NCI-H446 (cell line): ENCODE measurements at places on chromosomes 16 and 17.

GRCh38 chr16:88957887-88958577 is 19.0 kb downstream of the CBFA2T3 start:
- no peak for DNase-seq

- no peak for DNase-seq
Observed at GRCh38 chr17:71983828-71984227, 137.0 kb upstream of the SOX9 start.

DNA sequence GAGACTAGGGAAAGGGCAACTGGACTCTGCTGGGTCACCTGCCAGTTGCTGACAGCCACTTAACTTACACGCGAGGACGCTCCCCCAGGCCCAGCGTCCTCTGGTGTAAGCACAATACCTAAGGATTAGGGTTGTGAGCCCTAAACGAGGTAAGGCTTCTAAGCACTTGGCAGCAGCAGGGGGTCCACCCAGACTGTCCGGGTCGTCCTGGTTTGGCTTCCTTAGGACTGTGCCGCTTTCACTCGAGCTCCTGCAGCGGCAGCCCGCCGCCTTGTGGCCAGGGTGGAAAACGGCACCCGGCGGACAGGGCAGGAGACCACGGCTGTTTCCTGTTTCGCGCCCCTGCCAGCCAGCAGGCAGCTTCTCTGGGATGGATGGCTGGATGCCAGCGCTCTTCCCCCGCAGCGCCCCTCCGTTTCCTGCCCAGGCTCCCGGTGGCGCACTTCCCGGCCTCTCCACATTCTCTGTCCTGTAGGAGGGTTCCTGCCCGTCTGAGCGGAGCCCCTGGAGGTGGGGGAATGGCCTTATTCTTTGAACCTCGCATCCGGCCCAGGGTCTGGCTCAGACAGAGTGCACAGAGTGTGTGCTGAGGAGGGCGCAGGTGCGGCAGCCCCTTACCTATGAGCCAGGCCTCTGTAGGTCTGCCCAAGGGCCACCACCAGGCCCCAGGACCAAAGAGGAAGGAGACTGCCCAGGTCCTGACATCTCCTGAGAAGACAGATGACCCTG is 47.0 kb upstream of the AMZ2 start:
- DNase-seq = peak; percentile 17

DNA sequence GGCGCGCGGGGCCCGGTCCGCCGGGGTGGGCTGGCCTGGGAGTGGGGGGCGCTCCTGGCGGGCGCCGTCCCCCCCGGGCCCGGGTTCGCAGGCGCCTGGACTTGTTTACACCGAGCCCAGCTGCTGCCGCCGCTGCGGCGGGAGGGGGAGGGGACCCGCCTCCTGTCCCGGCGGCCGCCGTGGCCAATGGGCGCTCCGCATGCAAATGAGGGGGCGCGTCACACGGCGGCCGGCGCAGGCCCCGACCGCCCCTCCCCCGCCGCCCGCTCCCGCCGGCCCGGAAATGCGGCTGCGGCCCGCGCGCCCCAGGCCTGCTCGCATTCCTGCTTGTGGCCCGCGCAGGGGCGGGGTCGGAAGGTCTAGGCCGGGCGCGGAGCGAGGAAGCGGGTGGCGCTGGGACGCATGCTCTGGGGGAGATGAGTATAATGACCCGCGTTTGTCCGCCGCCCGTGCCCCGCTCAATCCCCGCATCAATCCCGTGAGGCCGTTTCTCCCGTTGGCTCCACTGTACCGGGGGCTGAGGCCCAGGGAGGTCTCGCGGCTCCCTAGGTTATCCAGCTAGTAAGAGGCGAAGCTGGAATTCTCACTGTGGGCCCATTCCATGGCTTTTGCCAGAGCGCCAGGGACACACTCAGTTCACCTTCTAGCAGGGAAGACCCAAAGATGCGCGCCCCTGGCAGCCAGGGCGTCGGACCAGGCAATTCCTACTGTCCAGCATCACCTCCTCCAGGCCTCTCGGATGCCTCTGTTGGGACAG is at the start of gene YPEL3:
YPEL3 (minus strand) TSS at position 109 of the 757 bp plus-strand sequence. CDS start 731 bp downstream, outside the sequence.
- peak; percentile 21 for DNase-seq

GRCh38 chr17:74020522-74020921 is 183.0 kb upstream of the RPL38 start:
- DNase-seq = no peak

GRCh38 chr17:27751622-27752490 is 48.5 kb downstream of the NOS2 start:
- no peak for DNase-seq

GRCh38 chr17:57106107-57106835 is 21.2 kb downstream of the AKAP1 start:
- peak; percentile 54 for DNase-seq

- no peak for DNase-seq
Observed at GRCh38 chr17:74339537-74340195, 13.6 kb downstream of the KIF19 start.

- DNase-seq = no peak
Observed at GRCh38 chr16:1757714-1758461, 13.5 kb downstream of the NME3 start.

DNA sequence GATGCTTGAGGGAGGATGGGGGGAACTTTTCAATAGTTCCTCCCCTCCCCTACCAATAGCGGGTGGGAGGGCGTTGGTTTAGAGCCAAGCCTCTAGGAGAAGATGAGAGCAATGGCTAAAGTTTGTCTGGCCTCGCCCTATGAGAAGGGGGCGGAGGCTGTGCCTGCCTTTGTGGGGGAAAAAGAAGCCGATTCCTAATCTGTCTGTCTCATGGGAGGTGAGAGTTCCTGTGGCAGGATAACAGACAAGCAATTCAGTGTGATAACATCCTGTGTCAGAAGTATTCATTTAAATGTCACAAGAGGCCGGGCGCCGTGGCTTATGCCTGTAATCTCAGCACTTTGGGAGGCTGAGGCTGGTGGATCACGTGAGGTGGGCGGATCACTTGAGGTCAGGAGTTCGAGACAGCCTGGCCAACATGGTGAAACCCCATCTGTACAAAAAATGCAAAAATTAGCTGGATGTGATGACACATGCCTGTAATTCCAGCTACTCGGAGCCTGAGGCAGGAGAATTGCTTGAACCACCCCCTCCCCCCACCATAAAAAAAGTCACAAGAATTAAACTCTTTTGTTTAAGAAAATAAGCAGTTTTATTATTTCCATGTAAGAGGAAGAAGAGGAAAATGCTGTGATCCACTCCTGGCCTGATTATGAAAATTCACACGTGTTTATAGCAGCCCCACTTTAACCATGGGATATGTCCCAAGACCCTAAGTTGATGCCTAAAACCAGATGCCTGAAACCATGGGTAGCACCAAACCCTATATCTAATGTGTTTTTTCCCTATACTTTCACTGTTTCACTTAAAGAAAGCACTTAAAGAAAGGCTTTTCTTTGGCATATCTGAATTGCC is 1.7 kb downstream of the SLFN5 start:
- DNase-seq = no peak

DNA sequence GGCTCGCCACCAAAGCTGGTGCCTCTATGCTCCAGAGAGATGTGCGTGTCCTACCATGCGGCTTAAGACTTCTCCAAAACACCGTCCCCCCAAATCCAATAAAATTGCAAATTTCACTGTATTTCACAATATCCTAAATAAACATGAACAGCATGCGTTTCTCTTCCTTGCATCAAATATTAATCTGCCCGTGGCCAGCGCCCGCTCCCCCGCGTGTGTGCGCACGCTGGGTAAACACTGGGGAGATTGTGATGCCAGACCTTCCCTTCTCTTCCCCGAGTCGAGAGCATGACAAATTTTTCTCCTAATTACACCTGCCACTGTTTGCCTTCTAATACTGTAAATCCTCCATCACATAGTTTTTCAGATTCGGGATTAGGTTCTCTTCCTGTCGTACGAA is 148.1 kb downstream of the MRM1 start:
- DNase-seq = no peak

DNA sequence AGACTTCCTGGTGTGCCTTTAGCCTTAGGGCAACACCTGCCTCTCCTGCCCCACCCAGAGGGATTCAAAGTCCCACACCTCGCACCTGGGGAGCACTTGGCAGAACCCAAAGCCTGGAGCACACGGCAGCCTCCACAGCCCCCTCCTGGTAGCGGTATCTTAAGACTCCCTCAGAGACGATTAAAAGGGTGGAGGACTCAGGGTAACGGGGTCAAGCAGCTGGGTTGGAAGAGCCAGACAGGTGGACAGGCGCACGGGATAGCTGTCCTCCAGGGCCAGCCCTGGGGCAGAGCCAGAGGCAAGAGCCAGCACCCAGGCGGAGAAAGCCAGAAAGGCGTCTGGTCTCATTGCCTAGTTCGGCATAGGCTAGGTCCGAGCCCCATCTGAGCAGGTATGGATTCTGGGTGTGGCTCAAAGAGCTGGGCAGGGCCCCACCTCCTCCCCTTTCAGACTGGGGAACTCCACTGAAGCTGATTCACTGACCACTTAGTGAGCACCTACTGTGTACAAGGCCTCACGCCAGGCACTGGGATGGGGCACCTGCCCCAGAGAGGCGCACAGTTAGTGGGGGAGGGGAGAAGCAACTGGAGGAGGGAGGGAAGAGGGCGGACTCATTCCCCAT is 55.0 kb upstream of the MEAK7 start:
- no peak for DNase-seq

DNA sequence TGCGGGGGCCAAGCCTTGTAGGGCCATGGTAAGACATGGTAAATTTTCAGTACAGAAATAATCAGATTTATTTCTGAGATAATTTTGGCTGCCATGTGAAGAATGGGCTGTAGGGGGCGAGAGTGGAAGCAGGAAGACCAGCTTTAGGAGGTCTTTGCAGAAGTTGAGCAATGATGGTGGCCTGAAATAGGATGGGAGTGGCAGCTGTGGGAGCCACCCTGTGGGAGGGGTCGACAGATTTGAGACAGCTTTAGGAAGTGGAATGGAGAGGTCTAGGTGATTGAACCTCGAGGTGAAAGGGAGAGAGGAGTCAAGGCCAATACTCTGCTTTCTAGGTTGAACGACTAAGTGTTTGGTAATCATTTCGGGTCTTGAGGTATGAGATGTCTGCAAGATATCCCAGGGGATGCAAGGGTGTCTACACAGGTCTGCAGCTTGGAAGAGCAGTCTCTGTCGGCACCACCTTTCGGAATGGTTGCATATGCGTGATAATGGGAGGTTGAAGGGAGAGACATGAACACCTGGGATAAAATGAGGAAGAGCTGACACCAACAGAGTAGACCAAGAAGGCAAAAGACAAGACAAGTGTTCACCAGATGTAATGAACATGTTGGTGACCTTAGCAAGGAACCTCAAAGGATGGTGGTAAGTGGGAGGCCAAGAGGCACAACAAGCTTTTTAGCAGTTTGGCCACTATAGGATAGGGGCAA is 4.2 kb upstream of the ATXN7L3 start:
- no peak for DNase-seq

DNA sequence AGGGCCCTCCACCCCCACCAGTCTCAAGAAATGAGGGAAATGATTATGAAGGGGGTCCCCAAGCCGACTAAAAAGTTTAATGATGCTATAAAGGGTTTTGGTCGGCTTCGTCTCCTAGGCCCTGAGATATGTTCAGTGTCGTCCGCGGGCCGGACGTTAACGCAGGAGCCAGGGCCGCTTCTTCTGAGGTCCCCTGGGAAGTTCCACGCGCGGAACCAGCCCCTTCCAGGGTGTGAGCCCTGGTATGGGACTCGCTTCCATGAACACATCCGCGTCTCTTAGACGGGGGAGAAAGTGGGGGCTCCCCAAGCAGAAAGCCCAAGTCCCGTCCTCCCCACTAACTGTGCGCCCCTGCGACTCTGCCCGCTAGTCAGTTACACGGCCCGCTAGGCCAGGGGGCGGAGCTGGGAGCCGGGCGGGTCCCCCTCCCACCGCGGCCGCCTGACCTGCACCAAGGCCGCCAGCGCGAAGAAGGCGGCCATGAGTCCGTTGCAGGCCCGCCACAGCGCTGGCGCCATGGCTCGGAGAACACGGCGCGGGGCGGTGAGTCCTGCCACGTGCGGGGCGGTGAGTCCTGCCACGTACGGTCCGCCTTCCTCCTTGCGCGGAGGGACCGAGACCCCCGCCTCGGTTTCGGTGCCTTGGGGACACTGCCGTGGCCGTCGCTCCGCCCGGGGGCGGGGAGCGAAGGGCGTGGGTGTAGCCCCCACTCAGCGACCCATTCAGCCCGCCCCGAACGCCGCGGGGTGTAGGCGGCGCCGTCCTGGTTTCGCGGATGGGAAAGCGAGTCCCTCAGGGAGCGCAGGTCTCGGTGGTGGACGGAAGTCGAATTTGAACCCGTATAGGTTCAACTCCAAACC is at the start of gene TMEM220:
TMEM220 (minus strand) TSS at position 690 of the 860 bp plus-strand sequence; CDS start at position 518, 172 bp downstream.
- no peak for DNase-seq

DNA sequence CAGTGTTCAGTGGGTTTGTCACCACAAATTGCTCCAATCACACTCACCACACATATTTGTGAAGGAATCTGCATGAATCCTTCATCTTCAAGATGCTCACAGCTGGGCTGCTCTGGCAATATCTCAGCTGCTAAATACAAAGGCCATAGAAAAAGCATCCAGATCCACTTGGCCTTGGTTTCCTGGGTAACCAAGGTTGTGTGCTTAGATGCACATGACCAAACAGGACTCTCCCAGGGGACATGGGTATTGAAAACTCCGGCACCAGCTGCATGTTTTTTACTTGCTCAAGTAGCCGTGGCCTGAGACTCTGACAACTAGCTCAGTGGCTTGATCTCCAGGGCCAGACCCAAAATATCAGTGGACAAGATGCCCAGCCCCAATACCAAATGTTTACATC is 131.3 kb downstream of the CBLN1 start:
- no peak for DNase-seq

GRCh38 chr16:88821168-88821850 is 9.6 kb upstream of the APRT start:
- DNase-seq = no peak
